AG09309 (cell line): ENCODE measurements at places on chromosomes 7 and 10.

- DNase-seq = peak; percentile 77
Measured at GRCh38 chr10:4763960-4764428, 62.0 kb upstream of the AKR1E2 start.

- DNase-seq = no peak
Measured at GRCh38 chr10:132611986-132612385, 74.4 kb downstream of the INPP5A start.

- peak; percentile 3 for DNase-seq
Measured at GRCh38 chr10:30917789-30918188, 113.9 kb downstream of the ZNF438 start.

GRCh38 chr10:112491144-112491543 is 44.1 kb downstream of the VTI1A start:
- DNase-seq = peak; percentile 1

DNA sequence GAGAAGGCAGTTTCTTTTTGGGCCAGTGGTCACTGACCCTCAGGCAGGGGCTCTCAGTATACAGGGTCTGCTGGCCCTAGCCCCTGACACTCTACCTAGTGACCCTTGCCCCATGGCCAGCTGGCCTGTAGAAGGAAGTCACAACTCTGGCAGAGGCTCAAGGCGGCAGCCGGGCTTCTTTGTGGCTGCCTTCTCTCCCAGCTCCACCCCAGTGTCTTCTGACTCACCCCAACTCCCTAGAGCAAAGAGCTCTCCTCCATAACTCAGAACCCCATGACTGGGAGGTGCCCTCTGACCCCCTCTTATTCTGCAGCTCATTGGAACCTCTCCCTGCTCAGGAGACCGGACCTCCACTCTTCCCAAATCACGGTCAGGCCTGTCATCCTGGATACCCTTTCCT is 358.2 kb downstream of the FGFR2 start:
- no peak for DNase-seq

DNA sequence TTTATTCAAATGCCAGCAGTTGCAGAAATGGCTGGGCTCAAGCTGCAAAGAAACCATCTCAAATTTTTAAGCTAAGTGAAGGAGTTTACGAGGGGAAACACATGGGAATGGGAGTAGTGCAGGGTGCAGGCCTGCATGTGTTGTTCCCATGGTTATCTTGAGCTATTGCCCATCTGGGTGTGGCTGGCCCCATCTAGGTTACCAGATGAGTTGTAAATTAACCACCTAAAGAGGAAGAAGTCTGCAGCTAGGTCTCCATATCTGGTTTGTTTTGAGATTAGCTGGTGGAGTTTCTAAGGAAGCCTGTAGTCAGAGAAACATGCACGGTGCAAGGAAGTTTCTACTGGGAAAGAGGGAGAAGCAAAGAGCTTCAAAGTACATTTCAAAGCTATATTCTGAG is 23.3 kb upstream of the STEAP2 start:
- DNase-seq = no peak

DNA sequence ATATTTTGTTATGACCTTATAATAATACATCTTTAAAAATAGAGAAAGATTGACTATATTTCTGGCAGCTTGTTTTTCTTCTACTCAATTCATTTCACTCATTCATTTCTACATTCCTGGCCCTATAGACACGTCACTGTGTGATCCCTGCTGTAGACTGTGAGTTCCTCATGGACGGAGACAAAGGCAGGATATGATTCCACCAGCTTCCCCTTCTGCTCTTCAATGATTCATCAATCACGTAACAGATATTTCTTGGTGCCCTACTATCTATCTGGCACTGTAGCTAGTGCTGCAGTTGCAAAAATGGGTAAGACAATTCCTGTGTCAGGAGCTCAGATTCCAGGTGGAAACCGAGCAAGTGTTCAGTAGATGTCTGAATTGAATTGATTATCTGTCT is 415.0 kb downstream of the SFMBT2 start:
- DNase-seq = no peak

DNA sequence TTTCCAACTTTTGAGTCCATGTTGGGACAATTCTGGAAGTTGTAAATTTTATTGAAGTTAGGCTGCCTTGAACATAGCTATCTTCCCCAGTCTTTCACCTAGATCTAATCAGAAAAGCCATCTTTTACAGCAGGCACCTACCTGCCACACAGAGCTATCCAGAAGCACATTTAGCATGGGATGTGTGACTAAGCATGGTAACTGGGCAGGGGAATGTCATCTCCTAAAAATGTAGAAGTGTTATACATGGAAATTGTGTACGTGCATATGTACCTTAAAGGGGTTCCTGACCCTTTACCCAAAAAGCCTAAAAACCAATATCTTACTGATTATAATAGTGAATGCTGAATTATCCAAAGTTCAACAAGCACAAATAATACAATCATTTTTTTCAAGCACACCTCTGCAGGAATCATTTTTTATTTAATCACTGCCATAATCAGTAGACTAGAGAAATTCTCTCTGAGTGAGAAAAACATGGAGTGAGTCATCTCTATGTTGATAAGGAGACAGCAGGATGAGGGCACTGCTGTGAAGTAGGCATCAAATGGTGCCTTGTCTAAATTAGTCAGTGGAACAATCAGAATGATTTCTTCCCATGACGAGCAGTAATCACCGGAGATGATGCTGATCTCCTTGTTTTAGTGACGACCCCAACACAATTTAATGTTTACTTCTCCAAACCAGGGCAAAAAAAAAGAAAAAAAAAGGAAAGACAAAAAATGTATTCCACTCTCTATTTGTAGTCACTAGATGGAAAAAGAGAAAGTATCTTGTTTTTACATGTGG is 75.9 kb downstream of the SORBS1 start:
- no peak for DNase-seq

DNA sequence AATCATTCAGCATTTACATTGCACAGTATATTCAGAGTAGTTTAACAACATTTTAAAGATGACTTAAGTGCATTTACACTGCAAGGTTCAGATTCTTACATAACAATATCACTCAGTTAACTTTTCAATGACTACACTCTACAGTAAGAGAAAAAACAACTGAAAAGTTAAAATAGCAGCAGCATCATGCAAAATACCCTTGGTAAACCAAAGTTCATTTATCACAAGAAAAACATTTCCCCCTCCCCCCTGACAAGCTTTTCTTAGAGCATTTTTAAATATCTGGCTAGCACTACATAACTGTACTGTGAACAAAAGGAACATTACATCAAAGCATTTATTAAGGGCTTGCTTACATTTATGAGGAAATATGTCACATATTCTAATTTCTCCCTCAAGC is 179.5 kb upstream of the HGF start:
- no peak for DNase-seq

DNA sequence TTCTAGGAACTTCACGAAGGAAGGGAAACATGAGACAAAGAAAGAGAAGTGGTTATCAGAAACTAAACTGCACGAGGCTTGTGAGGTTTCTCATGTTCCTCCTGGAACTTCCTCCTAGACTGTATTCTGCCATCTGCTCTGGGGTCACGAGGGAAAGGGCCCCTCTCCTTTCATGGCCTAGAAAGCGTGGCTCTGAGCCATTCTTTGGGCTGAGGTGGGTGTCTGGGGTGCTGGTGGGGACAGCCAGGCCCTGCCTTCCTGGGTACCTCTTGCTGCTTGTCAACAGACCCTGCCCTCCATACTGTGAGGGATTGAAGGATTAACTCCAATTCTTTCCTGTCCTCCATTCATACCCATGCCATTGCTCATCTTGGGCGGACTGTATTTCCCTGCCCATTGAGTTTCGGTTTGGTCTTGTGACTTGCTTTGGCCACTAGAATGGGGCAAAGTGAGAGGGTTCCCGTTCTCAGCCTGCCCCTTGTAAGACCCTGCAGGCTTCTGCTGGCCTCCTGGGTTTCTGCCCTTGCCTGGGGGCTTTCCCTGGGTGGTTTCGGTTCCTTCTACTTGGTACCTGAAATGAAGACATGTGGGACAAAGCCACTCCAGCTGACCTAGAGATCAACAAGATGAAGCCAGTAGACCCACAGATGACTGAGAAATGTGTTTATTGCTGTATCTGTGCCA is 14.9 kb upstream of the GIMAP8 start:
- DNase-seq = no peak
